ENCODE measurements at places on chromosomes 2 and 18.

GRCh38 chr18:58640428-58640805 is 11.5 kb upstream of the ALPK2 start:
- no peak for DNase-seq

DNA sequence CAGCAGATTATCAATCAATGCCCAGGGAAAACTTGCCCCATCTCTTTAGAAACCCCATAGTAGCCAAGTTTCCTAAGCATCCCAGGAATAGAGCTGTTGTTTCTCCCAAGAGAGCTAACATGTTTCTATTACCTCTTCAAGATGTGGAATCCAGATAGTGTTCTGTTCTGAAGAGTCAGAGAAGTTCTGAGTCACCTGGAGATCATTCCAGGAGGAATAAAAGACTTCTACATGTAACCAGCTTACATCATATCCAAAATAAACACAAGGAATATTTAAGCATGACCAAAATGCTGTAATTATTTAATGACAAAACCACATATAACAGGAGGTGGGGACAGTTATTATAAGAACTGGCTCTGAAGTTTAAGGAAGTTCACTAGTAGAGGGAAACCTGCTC is 51.0 kb upstream of the GORASP2 start:
- no peak for DNase-seq

GRCh38 chr2:26189123-26189522 is 16.2 kb downstream of the GAREM2 start:
- DNase-seq = no peak

DNA sequence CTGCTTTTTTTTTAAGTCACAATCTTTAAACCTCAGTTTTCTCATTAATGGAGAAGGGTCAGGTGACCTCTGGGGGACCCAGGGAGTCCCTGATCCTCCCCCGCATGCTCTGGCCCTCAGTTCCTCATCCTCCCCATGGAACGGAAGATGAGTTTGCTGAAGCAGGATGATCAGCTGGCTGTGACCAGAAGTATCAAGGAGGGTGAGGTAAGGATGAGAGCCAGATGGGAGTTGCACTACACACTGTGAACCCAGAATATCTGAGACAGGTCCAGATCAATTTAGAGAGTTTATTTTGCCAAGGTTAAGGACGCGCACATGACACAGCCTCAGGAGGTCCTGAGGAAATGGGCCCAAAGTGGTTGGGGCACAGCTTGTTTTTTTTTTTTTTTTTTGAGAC is 3.8 kb downstream of the CATIP start:
- no peak for DNase-seq

- no peak for DNase-seq
Observed at GRCh38 chr2:231357931-231358330, 37.6 kb upstream of the B3GNT7 start.

GRCh38 chr2:130819608-130820278 is 17.0 kb upstream of the ARHGEF4 start:
- DNase-seq = no peak

DNA sequence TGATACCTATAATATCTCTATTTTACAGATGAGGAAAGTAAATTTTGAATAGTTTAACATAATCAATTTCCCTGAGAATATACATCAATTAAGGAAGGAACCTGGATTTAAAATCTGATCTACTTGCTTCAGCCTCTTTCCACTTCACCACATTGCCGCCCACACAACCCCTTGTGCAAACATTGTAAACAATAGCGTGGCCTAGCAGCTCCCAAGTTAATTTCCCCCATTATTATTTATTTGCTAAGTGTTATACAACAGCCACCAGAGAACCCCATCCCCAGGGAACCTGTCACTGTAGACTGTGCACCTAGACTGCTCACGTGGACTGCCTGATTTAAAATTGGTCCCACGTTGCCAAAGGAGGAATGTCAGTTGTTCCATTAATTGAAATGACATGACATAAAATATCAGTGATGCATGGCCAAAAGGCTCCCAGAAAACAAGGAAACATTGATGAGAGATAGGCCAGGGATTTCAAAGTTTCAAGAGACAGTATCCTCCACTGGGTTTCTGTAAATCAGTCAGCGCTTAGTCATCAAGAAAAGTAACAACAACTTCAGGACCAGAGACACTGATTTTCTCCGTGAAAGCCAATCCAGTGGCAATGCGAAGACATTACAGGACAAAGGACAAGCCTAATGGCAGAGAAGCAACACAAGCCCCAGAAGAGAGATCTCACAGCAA is 41.3 kb downstream of the SCG2 start:
- no peak for DNase-seq

DNA sequence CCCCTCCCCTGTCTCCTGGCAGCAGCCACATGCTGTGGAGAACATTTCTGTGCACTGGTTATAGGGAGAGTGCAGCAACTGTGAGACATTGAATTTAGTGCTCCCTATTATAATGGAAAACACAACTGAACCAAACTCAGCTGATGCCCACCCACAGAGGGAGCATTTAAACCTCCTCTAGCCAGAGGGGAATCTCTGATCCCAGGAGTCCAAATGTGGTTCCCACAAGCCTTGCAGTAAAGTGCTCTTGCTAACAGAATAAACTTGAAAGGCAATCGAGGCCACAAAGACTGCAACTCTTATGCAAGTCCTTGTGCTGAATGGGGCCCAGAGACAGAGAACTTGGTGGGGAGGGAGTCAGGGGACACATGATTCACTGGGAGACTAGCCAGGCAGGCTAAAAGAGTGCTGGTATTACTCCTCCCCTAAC is 638.8 kb upstream of the VRK2 start:
- DNase-seq = no peak

DNA sequence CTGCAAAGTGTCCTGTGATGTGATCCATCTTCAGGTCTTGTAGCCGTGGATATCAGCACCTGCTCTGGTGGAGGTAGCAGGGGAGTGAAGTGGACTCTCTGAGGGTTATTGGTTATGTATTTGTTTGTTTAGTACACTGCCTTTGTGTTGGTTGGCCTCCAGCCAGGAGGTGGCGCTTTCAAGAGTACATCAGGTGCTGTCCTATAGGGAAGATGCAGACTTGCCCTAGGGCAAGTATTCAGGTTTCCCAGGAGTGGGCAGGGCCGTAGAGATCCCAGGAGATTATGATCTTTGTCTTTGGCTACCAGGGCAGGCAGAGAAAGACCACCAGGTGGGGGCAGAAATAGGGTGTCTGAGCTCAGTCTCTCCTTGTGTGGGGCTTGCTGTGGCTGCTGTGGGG is 411.8 kb downstream of the SOX11 start:
- no peak for DNase-seq

- no peak for DNase-seq
Observed at GRCh38 chr18:10141559-10141958, 227.7 kb downstream of the VAPA start.

- DNase-seq = no peak
Observed at GRCh38 chr18:72768681-72769229, 99.0 kb downstream of the NETO1 start.

DNA sequence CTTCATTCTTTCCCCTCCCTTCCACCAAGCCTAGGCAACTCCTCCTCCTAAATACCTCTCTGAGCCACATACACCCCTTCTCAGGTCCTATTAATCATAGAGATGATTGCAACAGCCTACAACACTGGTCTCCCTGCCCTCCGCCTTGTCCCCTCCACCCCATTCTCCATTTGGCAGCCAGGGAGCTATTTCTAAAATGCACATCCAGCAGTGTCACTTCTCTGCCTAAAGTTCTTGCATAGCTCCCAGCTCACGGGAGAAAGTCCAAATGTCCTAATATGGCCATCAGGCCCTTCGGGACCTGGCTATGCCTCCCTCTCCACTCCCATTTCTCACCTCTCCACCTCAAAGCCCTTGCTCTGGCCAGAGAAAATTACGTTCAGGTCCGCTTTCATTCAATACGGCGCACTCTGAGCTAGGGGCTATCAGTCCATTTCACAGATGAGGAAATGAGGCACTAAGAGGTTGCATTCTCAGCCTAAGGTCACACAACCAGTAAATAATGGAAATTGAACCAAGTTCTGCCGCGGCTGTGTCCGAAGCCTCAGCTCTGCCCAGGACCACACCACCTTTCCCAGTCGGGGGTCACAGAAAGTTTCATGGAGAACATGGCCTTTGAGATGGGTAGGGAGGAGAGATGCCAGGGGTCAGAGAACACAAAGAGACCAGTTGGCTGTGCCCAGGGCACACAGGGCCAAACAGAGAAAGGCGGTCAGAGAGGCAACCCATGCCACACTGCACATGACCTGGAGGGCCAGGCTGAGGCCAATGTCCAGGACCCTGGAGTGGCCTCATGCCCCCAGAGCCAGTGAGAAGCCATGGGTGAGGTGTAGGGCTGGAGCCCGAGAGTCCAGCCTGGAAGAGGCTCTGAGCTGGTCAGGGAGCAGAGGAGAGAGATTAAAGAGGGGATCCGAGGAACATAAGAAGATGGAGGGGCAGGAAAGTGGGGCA is 72.8 kb downstream of the TNS1 start:
- DNase-seq = no peak

GRCh38 chr2:824954-825353 is 125.7 kb upstream of the SNTG2 start:
- no peak for DNase-seq

GRCh38 chr2:223460774-223461211 is 141.4 kb downstream of the SCG2 start:
- DNase-seq = no peak

DNA sequence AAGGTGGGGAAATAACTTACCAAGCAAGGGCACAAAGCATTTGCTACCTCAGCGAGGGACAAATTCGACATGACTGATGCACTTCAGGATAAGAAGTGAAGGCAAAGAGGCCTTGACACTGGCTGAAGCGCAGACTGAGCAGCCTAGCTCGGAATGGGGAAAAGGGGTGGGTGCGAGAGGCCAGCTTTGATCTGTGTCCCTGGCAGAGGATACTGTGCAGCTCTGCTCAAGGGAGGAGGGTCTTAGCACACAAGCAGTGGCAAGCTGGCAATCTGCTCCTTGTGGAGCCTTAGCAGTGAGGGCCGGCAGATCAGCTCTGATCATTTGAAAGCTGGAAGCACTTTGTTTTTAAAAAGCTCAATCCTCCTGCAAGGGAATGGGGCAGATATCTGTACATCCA is 222.3 kb downstream of the ZBTB7C start:
- no peak for DNase-seq

GRCh38 chr2:11133936-11134320 is 21.3 kb upstream of the SLC66A3 start:
- DNase-seq = no peak

DNA sequence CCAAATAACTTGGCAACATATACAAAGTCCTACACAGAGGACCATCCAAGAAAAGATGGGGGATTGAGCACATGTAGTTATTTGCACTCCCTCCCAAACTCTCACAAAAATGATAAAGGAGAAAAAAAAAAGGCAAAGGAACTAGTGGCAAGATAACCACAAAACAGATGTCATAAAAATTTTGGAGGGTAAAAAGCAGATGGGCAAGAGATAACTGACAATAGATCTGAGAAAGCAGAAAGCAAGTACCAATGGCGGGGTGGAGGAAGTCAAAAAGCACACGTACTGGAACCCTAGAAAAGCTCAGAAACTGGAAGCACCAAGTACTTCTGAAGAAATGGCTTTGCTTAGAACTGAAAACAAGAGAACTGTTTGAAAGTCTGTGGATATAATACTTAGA is 82.0 kb downstream of the WDPCP start:
- no peak for DNase-seq

DNA sequence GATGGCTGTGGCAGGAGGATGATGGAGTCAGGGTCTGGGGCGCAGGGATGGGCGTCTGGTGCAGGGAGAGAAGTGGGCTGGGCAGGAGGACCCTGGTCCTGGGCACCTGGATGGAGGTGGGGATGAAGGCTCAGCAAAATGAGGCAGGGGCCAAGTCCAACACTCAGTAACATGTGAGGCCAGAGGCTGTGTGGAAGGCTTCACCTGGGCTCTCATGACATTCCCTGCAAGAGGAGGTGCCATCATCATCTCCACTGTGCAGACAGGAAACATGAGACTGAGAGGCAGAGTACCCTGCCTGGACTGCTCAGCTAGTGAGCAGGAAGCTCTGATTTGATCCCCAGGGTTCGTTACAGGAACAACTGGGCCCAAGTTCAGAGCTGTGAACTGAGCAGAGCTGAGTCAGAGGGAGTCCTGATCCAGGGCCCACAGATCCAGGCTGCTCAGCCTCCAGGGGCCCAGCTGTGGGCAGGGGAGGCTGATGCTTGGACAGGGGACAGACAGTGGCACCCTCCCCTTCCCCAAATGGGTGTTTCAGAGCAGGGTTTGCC is 36.9 kb downstream of the HJURP start:
- DNase-seq = no peak

DNA sequence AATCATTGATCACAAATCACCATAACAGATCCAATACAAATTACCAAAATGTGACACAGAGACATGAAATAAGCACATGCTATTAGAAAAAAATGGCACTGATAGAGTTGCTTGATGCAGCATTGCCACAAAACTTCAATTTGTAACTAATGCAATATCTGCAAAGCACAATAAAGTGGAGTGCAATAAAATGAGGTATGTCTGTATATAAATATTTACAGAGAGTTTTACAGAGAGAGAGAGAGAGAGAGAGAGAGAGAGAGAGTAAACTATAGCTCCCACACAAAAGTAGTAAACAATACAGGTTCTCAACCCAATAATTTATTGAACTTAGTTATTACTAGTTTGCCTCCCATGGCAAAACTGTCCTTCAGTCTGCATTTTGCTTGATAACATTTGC is 1807.0 kb downstream of the SUCLG1 start:
- DNase-seq = no peak

- no peak for DNase-seq
Observed at GRCh38 chr2:18413676-18414396, 146.6 kb downstream of the RDH14 start.

- no peak for DNase-seq
Observed at GRCh38 chr2:241039416-241039815, 41.0 kb downstream of the SNED1 start.

GRCh38 chr2:208285853-208286252 is 19.8 kb downstream of the PIKFYVE start:
- no peak for DNase-seq

DNA sequence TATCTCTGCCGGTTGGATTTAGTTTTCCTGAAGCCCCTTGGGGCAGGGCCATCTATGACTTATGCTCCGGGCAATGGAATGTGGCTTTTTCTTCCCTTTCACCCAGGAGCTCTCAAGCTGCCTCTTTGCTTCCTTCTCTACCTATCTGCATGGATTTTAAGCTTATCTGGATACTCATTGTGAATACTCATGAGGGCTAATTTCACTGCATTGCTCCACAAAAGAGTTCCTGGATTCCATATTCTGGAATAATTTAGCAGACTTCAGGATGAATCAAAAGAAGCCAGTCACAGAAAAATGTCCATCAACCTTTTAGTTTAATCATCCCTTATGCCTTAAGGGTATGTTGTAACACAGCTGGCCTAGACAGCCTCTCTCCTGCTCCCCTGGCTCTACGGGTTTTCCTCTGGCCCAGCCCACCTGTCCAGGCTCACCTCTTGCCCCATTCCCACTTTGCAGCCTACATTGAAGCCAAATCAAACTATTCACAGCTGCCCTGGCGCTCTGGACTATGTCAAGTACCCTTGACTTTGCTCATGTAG is 122.8 kb upstream of the RMDN2 start:
- no peak for DNase-seq

Data from stimulated activated CD4-positive, alpha-beta T cell treated with anti-CD3 and anti-CD28 coated beads, TNF-alpha, amount 100 ng/mL, for 1 hour (primary cell).